Left ventricle myocardium inferior (tissue), 1 donor: ENCODE measurements at places on chromosomes 2 and 18. TPM values are rescaled to one million over a fixed set of nuclear protein-coding genes. Genes with fewer than 3 reads are reported as not detected.
A peak's percentile ranks its signal among the peaks of the same experiment; 100 is the strongest.

The SLC38A11 gene
- 0.33 TPM for total RNA-seq

DNA sequence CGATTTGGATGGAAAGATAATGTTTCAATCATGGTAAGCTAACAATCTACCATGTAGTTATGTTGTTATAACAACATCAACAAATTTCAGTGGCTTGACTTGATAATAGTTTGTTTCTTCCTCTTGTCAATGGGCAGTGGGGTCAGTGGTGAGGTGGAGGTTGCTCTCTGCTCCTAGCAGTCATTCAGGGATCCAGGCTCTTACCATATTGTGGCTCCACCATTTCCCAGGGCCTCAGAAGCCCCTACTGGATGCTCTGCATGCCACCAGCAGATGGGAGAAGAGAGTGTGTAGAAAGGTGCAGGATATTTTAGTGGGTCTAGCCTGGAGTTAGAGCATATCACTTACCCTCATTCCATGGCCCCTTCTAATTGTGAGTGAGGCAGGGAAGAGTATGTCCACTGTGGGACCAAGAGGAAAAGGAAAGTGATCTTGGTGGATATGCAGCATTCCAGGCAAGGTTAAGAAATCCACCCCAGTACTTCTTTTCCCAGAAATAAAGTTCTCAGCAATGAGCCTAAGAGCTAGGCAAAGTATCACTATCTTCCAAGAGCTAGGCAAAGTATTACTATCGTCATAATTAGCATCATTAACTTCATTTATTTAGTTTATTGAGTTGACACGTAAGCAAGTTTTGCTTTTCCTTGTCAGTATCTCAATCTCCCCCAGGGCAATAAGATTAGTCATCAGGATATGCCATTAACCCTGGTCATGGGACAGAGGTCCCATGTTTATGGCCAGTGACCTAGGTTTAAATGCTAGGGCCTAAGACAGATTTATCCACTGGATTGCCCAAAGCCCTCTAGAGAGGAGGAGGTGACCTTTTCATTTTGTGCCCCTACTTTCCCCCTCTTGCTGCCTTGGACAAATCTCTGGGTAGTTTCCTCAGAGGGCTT is 4.2 kb upstream of the IWS1 start:
- no peak for DNase-seq
- H3K27ac ChIP-seq = no peak overlapping the region
- H3K36me3 ChIP-seq = no peaks in the 10 kb centered on the region
- peaks cover 15% of the 10 kb centered on the region for H3K4me1 ChIP-seq

The IL1R2 gene
- 0.96 TPM for total RNA-seq

DNA sequence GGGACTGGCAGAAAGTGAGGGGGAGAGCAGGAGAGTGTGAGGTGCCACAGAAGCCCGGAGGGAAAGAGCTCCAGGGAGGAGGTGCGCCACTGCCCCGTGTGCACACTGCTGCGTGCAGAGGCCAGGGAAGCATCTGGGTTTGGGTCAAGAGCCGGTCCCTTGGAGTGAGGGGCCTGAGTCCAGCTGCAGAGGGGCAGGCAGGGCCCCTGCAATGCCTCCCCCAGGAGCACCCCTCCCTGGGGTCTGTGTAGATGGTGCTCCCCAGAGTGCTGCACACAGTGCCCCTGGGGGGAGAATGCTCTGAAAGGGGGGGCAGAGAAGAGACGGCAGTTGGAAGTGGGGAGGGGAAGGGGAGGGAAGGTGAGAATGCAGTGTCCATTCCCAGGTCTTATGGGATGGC is 3.7 kb upstream of the LIMS2 start:
- peaks cover 88% of the 10 kb centered on the region for H3K4me1 ChIP-seq
- peak overlapping the region; percentile 66 for H3K4me3 ChIP-seq
- no peak for DNase-seq
- H3K27me3 ChIP-seq = no peaks in the 10 kb centered on the region

DNA sequence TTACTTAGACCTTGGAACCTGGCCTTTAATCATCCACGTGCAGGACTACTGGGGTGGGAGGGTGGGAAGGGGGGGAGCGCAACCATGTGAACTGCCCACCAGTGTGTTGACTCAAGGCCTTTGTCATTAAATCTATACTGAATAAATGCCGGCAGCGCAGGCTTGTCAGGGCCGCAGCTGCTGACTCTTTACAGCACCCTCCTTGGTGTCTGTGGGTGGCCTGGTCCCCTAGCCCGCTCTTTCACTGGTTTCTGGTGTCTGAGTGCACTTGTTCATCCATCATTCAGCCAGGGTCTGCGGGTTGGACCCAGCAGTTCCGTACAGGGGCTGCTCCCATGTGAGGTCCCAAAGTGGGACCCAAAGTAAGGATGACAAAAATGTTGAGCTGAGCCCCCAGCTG is 11.5 kb downstream of the MAP3K2 start:
- peaks cover 3% of the 10 kb centered on the region for H3K36me3 ChIP-seq
- no peak overlapping the region for H3K4me3 ChIP-seq
- no peak for DNase-seq
- H3K4me1 ChIP-seq = peaks cover 66% of the 10 kb centered on the region
- H3K27ac ChIP-seq = no peak overlapping the region

DNA sequence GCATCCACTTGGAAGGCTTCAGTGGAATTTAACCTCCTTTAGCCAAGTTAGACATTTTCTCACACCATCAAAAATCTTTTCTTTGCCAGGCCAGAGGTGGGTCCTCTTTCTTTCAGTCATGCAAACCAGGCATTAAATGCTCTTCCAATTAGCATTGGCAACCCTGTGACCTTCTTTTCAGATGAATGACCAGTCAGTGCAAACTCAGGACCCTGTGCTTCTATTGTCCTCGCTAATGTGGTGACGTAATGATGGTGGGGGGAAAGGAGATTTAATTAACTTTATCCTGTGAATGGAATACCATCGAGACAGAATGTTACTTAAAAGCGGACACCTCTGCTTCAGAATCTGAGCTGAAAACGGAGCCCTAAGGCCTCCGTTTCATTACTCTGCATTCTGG is 23.2 kb upstream of the STPG4 start:
- no peaks in the 10 kb centered on the region for H3K36me3 ChIP-seq
- H3K27me3 ChIP-seq = no peaks in the 10 kb centered on the region
- H3K4me1 ChIP-seq = peaks cover 33% of the 10 kb centered on the region
- no peak overlapping the region for H3K27ac ChIP-seq
- no peak overlapping the region for H3K4me3 ChIP-seq
- DNase-seq = no peak

The MC5R gene
- not detected for total RNA-seq

The TUBB8B gene
- total RNA-seq = not detected

The ONECUT2 gene
- total RNA-seq = 0.41 TPM

DNA sequence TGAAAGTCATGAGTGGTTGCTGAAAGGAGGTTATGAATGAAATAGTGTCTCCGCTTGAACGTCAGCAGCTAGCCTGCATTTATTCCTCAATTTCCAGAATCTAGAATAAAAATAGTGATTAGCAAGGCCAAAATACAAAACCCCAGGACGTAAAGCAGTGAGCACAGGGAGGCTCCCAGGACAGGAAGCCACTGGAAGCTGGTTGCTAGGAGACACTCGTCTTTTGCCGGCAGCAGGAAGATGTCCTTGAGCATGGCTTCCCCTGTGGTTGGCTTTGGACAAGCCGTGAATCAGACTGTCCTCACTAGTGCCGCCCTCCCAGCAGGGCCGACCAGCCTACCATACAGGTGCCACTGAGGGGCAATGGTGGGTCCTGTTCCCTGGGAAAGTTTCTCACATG is 374.4 kb downstream of the MTX2 start:
- peaks cover 100% of the 10 kb centered on the region for H3K27me3 ChIP-seq
- H3K27ac ChIP-seq = no peak overlapping the region
- no peak overlapping the region for H3K4me3 ChIP-seq
- H3K36me3 ChIP-seq = no peaks in the 10 kb centered on the region
- no peaks in the 10 kb centered on the region for H3K4me1 ChIP-seq

GRCh38 chr2:3039188-3040065 is 338.2 kb downstream of the EIPR1 start:
- no peak overlapping the region for H3K27ac ChIP-seq
- peaks cover 23% of the 10 kb centered on the region for H3K4me1 ChIP-seq
- H3K27me3 ChIP-seq = peaks cover 45% of the 10 kb centered on the region
- DNase-seq = no peak
- H3K4me3 ChIP-seq = no peak overlapping the region

GRCh38 chr18:70289351-70290312 is 787 bp downstream of the SOCS6 start:
- H3K4me3 ChIP-seq = peak overlapping the region; percentile 80
- H3K4me1 ChIP-seq = peaks cover 70% of the 10 kb centered on the region
- no peaks in the 10 kb centered on the region for H3K27me3 ChIP-seq
- no peaks in the 10 kb centered on the region for H3K36me3 ChIP-seq
- H3K27ac ChIP-seq = peak overlapping the region; percentile 90
- peak; percentile 35 for DNase-seq

The RANBP2 gene
- 48.0 TPM for total RNA-seq

DNA sequence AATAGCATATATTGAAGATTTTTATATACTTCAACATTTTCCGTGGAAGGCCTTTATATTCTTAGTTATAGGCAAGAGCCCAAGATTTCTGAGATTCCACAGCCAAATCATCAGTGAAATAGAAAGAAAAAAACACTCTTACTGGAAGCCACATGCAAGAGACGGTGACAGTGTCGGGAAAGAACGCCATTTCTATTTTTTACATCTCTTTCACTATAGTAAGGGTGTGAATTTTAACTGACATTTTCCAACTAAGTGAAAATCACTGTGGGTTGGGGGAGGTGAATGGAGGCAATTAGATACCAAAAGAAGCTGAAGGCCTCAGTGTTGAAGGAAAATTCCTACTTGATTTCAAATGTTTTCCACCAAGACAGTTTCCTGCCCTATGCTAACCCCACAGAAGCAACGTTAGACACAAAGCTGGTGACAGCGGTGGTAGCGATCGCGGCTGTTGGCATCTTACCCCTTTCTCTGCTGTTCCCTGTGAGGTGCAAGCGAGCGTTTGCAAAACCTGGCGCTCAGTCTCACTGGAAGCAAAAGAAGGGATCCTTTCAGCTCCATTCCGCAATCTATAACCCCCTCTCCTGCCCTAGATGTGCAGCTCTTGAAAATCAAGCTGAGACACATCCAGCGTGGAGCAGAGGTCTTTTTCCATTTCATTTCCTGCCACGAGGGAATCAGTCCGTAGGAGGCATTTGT is 20.0 kb downstream of the ID2 start:
- H3K4me3 ChIP-seq = no peak overlapping the region
- H3K27ac ChIP-seq = no peak overlapping the region
- no peaks in the 10 kb centered on the region for H3K4me1 ChIP-seq
- H3K36me3 ChIP-seq = no peaks in the 10 kb centered on the region

The MZT2A gene
- 217 TPM for total RNA-seq

DNA sequence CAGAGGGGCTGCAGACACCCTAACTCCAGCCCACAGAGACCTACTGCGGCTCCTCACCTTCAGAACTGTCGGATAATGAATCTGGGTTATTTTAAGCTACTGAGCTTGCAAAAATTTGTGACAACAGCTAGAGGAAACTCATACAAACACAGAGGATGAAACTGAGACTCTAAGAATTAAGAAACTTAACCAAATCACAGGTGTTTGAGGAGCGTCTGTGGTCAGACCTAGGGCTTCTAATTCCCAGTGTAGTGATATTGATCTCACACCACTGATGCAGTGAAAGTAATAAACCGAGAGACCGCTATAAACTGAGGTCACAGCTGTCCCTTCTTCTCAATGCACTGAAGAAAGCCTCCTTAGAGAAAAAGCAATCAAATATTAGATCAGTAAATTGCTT is 110.1 kb downstream of the RGPD3 start:
- no peaks in the 10 kb centered on the region for H3K27me3 ChIP-seq
- peaks cover 12% of the 10 kb centered on the region for H3K4me1 ChIP-seq
- DNase-seq = no peak
- H3K27ac ChIP-seq = no peak overlapping the region
- H3K4me3 ChIP-seq = no peak overlapping the region
- no peaks in the 10 kb centered on the region for H3K36me3 ChIP-seq

- no peak overlapping the region for H3K27ac ChIP-seq
- H3K36me3 ChIP-seq = no peaks in the 10 kb centered on the region
- no peaks in the 10 kb centered on the region for H3K4me1 ChIP-seq
- no peak for DNase-seq
These were observed 2119.8 kb upstream of the CELF4 start for GRCh38 chr18:39685303-39685902.

The LIPG gene
- total RNA-seq = not detected

DNA sequence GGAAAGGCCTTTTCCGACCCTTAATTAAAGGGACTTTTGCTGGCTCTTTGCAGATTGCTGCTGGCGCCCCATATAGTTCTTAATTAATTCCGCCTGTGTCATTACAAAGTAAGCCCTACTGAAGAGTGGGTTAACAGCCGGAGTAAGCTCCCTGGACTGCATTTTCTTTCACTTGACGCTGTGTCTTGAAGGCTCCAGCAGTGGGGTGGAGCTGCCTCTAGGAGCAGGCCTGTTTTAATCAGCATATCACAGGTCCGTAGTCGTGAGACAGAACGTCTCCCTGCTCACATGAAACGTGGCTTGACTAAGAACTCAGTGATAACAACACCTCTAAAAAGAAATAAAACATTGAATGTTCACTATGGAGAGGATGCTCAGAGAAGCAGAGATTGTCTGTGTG is 329.9 kb upstream of the RAB12 start:
- H3K4me1 ChIP-seq = peaks cover 7% of the 10 kb centered on the region
- DNase-seq = no peak
- H3K27ac ChIP-seq = no peak overlapping the region
- H3K4me3 ChIP-seq = no peak overlapping the region
- no peaks in the 10 kb centered on the region for H3K36me3 ChIP-seq
- no peaks in the 10 kb centered on the region for H3K27me3 ChIP-seq

GRCh38 chr2:173187941-173188788 is 112.5 kb downstream of the MAP3K20 start:
- peak overlapping the region; percentile 15 for H3K4me3 ChIP-seq
- H3K36me3 ChIP-seq = peaks cover 29% of the 10 kb centered on the region
- no peaks in the 10 kb centered on the region for H3K27me3 ChIP-seq
- H3K4me1 ChIP-seq = peaks cover 97% of the 10 kb centered on the region
- DNase-seq = no peak
- peak overlapping the region; percentile 86 for H3K27ac ChIP-seq

The RAD51AP2 gene
- total RNA-seq = 0.14 TPM

DNA sequence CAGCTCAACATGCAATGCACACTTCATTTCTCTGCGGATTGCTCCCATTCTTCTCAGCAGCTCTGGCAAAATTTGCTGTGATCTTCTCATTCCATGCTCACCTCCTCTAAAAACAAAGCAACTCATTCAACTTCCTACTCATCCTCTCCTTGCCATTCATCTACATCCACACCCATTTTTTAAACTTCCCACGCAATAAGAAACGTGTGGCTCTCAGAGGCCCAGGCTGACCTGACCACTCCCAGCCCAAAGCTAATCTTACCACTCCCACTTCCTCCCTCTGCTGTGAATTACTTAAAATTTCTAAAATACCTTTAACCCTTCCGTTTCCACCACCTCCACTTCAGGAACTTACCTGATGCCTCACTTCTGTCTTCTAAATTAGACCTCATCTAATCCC is 15.2 kb downstream of the ABCB11 start:
- H3K27ac ChIP-seq = no peak overlapping the region
- no peak overlapping the region for H3K4me3 ChIP-seq

DNA sequence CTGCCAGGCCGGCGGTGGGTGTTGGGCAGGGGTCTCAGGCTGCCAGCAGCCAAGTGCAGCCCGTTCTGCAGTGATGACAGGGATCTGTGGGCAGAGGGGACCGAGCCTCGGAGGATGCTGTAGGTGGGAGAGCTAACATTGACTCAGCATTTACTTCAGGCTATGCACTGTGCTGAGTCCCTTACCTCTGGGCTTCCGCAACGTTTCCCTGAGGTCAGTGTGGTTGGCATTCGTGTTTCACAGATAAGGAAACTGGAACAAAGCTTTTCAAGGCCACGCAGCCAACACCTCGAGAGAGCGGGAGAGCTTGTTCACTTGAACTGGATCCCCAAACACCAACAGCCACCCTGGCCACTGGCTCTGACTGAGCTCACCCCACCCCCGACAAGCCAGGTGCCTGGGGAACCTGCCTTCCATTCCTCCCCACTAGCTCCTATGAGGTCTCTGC is 839 bp upstream of the GPR148 start:
- peaks cover 31% of the 10 kb centered on the region for H3K27me3 ChIP-seq
- no peak for DNase-seq
- peak overlapping the region; percentile 72 for H3K4me3 ChIP-seq
- peaks cover 22% of the 10 kb centered on the region for H3K4me1 ChIP-seq
- H3K36me3 ChIP-seq = no peaks in the 10 kb centered on the region

The GRB14 gene
- total RNA-seq = 39.3 TPM
